ENCODE measurements at places on chromosomes 12 and 14.

DNA sequence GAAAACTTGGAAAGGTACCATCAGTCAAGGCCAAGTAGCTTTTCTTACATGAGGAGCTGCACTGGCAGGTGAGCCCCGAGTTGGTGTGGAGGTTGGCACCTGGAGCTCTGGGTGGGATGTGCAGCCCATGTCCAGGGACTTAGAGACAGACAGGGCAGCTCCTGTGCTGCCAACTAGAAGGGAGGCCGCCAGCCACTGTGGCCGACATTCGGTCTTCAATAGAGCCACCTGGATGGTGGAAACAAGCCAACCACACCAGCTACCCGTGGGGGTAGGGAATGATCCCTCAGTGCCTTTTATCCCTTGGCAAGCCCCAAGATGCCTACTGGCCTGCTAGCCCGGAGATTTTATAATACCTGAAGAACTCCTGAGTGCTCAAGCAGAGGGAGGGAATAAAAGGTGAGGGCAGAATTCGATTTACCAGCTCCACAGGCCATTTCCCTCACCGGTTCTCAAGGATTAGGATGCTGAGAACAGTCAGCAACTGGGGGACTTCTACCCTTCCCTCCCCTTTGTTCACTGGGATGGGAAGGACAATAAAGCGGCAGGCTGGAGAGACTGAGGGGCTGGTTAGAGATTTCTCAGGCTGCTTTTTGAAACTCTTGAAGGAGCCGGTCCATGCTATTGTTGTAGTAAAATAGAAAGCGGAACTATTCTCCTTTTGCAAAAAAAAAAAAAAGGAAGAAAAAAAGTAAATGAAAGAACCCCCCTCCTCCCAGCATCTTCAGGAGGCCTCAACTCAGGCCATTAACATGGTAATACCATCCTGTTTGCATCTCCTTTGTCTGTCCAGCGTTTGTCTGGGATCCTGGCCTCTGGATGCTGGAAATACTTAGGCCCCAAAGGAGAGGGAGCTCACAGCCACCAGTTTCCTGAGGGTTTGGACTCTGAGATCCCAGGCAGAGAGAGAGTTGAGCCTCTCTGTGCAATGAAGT lies 321.6 kb downstream of the ZFP36L1 start:
- DNase-seq, result no peak
- H3K4me1 ChIP-seq, result peaks cover 26% of the 10 kb centered on the region
- no peaks in the 10 kb centered on the region for H3K27me3 ChIP-seq
- peaks cover 4% of the 10 kb centered on the region for H3K36me3 ChIP-seq
- no peak overlapping the region for H3K4me3 ChIP-seq

DNA sequence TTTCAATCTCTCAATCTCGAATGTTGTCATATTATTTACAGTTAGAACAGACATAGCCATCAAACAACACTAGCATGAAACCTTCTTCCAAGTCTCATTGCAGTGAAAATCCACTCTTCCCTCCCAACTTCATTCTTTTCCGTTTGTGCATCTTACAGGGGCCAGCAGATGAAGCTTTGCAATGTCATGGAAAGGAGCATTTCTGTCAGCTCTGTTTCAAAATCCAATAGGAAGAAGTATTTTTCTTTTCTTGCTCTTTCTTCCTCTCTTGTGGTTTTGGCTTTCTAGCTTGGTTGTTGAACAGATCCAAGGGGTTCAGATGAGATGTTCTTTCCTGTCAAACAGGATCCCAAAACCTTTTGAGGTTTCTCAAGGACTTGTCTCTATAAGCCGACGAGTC lies 416.6 kb downstream of the AEBP2 start:
- H3K4me3 ChIP-seq, result no peak overlapping the region
- H3K27me3 ChIP-seq, result peaks cover 5% of the 10 kb centered on the region
- no peaks in the 10 kb centered on the region for H3K36me3 ChIP-seq
- no peak for DNase-seq
- H3K27ac ChIP-seq, result no peak overlapping the region

DNA sequence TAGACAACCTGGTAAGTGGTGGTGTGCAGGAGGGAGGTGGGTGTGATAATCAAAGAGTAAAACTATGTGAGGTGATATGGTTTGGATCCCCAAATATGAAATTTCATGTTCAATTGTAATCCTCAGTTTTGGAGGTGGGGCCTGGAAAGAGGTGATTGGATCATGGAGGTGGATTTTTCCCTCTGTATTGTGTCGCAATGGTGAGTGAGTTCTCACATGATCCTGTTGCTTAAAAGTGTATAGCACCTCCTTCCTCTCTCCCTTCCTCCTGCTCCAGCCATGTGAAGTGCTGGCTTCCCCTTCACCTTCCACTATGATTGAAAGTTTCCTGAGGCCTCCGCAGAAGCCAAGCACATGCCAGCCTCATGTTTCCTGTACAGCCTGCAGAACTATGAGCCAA lies 270.2 kb upstream of the FOXG1 start:
- H3K27ac ChIP-seq, result no peak overlapping the region
- no peaks in the 10 kb centered on the region for H3K36me3 ChIP-seq
- no peak for DNase-seq
- H3K27me3 ChIP-seq, result no peaks in the 10 kb centered on the region
- H3K4me1 ChIP-seq, result no peaks in the 10 kb centered on the region

DNA sequence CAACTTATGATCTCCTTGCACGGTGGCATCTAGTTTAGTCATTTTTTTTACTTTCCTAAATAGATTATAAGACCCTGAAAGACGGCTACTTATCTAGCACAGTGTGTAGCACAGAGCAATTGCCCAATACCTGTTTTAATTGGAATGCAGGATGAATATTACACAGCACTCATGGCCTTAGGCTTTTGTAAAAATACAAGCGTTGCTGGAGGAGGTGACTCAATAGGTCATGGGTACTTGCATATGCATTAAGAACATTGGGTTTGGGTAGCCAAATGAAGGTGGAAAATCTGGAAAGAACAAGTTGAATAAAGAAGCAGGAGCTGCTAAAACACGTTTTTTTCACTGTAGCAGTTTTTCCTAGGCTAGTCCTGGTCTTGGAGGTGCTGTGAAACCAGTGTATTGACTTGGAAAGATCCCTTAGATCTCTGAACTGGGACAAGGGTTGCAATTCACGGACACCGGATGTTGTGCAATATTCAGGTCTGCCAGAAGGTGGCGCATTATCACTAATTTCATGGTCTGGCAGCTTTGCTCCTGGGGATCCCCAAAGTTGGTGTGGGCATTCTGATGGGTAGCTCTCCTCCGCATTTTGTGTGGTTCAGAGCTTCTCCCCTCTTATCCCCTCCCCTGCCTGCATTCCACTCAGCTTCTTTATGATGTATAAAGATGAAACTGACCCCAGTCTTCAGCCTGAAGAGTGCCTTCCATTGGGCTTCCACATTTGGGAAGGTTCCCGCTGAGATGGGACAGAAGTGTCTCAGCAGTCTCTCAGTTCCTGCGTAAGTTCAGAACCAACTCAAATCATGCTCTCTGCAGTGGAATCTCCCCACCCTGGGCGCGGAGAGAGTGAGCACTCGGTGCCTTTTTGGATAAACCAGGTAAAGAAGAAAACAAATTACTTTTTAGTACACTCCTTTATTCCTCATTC lies 278.3 kb downstream of the NRXN3 start:
- H3K4me3 ChIP-seq, result no peak overlapping the region
- H3K36me3 ChIP-seq, result no peaks in the 10 kb centered on the region
- H3K27me3 ChIP-seq, result no peaks in the 10 kb centered on the region
- H3K27ac ChIP-seq, result no peak overlapping the region
- DNase-seq, result peak; percentile 23
- no peaks in the 10 kb centered on the region for H3K4me1 ChIP-seq

DNA sequence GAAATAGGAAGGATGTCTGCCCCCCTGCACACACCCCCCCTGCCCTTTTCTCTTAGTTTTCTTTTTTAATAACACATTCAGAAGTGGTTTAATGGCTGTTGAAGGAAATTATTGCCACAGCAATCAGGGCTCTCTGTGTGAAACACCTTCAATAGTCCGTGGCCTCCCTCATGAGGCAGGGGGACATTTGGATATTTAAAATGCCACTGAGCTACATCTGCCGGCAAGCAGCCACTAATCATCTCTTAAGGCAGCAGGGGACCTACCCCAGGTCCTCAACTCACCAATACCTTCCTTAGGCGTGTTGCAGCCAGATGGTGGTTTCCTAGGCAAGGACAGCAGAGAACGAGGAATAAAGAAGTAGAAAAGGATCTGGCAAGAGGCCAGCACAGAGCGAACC lies 283.2 kb downstream of the TTC8 start:
- no peaks in the 10 kb centered on the region for H3K36me3 ChIP-seq
- no peak overlapping the region for H3K4me3 ChIP-seq
- no peak overlapping the region for H3K27ac ChIP-seq

- no peak overlapping the region for H3K27ac ChIP-seq
- no peak overlapping the region for H3K4me3 ChIP-seq
- H3K27me3 ChIP-seq, result no peaks in the 10 kb centered on the region
- H3K36me3 ChIP-seq, result no peaks in the 10 kb centered on the region
Observed at GRCh38 chr12:118119449-118119879, 15.7 kb upstream of the VSIG10 start.

DNA sequence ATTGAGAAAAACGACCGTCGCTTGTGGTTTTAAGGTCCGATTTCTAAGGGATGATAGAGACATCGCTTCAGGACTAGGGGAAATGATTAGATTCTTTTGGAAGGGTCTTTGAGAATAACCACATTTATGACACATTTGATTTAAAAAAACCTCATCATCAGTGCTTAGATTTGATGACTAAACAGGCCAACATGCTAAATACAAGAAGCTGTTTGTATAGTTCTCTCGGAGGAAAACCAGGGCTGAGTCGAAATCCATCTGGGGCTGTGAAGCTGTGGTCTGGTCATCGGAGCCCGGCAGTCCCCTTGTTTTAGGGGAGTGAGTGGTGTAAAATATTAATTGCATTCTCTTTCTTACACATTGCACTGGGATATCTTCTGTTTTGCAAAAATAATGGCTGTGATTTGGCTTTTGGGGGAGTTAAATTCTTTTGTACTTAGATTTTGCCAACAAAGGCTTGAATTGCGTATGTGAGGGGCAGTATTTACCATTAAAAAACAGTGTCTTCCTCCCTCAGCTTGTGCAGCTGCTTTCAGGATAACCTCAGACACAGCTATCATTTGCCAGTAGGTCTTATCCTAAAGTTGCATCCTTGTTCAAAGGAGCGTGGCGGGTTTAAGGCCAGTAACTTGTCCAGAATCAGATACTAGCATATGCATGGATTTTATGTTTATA lies 550 bp downstream of the GNG2 start:
- no peak for DNase-seq
- H3K4me1 ChIP-seq, result peaks cover 53% of the 10 kb centered on the region
- H3K4me3 ChIP-seq, result peak overlapping the region; percentile 96
- H3K27me3 ChIP-seq, result no peaks in the 10 kb centered on the region
- H3K36me3 ChIP-seq, result peaks cover 22% of the 10 kb centered on the region

GRCh38 chr12:53498235-53498630 lies 1.0 kb downstream of the MAP3K12 start:
- H3K27ac ChIP-seq, result peak overlapping the region; percentile 80
- H3K36me3 ChIP-seq, result peaks cover 3% of the 10 kb centered on the region
- H3K4me1 ChIP-seq, result peaks cover 35% of the 10 kb centered on the region
- H3K27me3 ChIP-seq, result no peaks in the 10 kb centered on the region
- peak overlapping the region; percentile 90 for H3K4me3 ChIP-seq
- DNase-seq, result no peak

- no peaks in the 10 kb centered on the region for H3K4me1 ChIP-seq
- DNase-seq, result no peak
- no peak overlapping the region for H3K4me3 ChIP-seq
- no peaks in the 10 kb centered on the region for H3K27me3 ChIP-seq
- H3K27ac ChIP-seq, result peak overlapping the region; percentile 36
Observed at GRCh38 chr12:53483225-53483978, 15.9 kb downstream of the MAP3K12 start.

- no peaks in the 10 kb centered on the region for H3K27me3 ChIP-seq
- H3K36me3 ChIP-seq, result peaks cover 11% of the 10 kb centered on the region
- no peak for DNase-seq
- no peak overlapping the region for H3K27ac ChIP-seq
- H3K4me3 ChIP-seq, result no peak overlapping the region
- peaks cover 14% of the 10 kb centered on the region for H3K4me1 ChIP-seq
Observed at GRCh38 chr14:63499701-63500250, 43.4 kb downstream of the PPP2R5E start.

DNA sequence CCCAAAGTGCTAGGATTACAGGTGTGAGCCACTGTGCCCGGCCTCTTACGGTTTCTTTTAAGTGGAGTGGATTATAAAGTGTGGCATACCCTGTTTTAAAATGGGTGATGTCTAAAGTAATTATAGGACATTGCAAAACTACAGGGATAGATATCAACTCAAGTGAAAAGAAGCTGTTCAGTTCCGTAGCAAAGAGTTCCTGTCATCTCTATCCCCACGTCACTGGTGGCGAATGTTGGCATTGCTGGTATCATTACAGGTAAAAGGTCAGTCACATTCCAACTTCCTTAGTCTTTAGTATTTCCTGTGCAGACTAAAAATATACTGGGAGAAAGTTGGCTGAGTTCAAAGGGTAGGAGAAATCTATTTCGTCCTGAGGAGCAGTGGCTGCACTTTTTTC lies 95.6 kb upstream of the SLC38A2 start:
- H3K27me3 ChIP-seq, result no peaks in the 10 kb centered on the region
- peaks cover 24% of the 10 kb centered on the region for H3K4me1 ChIP-seq
- peaks cover 14% of the 10 kb centered on the region for H3K36me3 ChIP-seq
- H3K27ac ChIP-seq, result no peak overlapping the region

- peaks cover 5% of the 10 kb centered on the region for H3K4me1 ChIP-seq
- no peak overlapping the region for H3K27ac ChIP-seq
- peaks cover 19% of the 10 kb centered on the region for H3K27me3 ChIP-seq
- no peak overlapping the region for H3K4me3 ChIP-seq
- DNase-seq, result no peak
- no peaks in the 10 kb centered on the region for H3K36me3 ChIP-seq
Observed at GRCh38 chr12:116863275-116863767, 17.9 kb downstream of the HRK start.

DNA sequence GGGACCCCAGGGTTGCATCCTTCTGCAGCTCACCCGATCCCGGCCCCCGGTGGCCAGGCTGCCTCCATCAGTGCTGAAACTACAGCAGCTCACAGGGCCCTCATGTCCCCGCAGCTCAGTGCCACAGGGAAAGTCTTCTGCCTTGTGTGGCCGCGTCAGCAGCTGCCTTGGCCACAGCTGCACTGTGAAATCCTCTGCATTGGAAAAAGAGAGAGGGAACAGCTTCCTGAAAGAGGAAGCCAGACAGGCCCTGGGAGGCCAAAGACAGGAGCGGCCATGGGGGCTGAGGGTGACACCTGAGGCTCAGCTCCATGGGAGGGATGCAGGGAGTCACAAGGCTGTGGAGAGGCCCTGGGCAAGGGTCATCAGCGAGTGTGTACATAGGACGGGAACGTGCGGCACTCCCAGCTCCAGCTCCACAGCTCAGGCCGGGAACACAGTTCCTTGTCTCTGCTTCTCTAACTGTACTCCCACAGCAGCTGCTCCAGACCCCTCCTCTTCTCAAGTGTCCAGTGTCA lies 32.7 kb downstream of the PARP2 start:
- H3K4me1 ChIP-seq, result no peaks in the 10 kb centered on the region
- peaks cover 69% of the 10 kb centered on the region for H3K36me3 ChIP-seq
- no peak overlapping the region for H3K4me3 ChIP-seq
- no peak overlapping the region for H3K27ac ChIP-seq
- H3K27me3 ChIP-seq, result no peaks in the 10 kb centered on the region
- no peak for DNase-seq
